ENCODE measurements at places on chromosomes 3 and 15. TPM values are rescaled to one million over a fixed set of nuclear protein-coding genes. Genes with fewer than 3 reads are reported as not detected.

Gene CP
- 5.0 TPM for total RNA-seq

Gene CFAP91
- total RNA-seq: 21.5 TPM

Gene CCDC33
- 0.13 TPM for total RNA-seq

DNA sequence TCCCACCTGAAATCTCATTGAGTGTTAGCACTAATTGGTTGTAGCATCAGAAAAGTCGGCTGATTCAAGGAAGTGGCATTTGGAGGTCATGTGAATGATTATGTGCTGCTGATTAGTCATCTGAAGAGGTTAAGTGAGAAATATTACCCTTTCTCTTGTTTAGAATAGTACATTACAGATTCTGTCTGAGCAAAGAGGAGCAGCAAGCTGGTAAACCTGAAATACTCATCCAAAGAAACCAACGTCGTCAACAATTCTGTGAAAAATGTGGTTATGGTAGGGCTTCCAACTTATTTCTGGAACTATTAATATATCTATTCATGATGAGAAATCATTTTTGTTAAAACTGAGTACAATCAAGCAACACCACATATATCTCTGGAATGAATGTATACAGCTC, 1024.9 kb downstream of the TUSC7 start:
- H3K27me3 ChIP-seq: no peaks in the 10 kb centered on the region
- no peak for DNase-seq
- no peak overlapping the region for H3K4me3 ChIP-seq
- no peaks in the 10 kb centered on the region for H3K36me3 ChIP-seq

GRCh38 chr3:194069421-194070219, 66.3 kb upstream of the HES1 start:
- H3K36me3 ChIP-seq: no peaks in the 10 kb centered on the region
- no peak overlapping the region for H3K4me3 ChIP-seq
- peaks cover 19% of the 10 kb centered on the region for H3K4me1 ChIP-seq
- DNase-seq: no peak
- H3K27ac ChIP-seq: peak overlapping the region; percentile 80

GRCh38 chr3:144369129-144369879, 397.7 kb downstream of the DIPK2A start:
- H3K4me1 ChIP-seq: no peaks in the 10 kb centered on the region
- no peak overlapping the region for H3K4me3 ChIP-seq
- no peaks in the 10 kb centered on the region for H3K36me3 ChIP-seq
- no peak for DNase-seq

GRCh38 chr3:174397848-174398247, 461.3 kb upstream of the NAALADL2 start:
- H3K27ac ChIP-seq: no peak overlapping the region
- DNase-seq: no peak
- no peaks in the 10 kb centered on the region for H3K4me1 ChIP-seq
- no peak overlapping the region for H3K4me3 ChIP-seq

GRCh38 chr3:52091586-52092270, 35.4 kb upstream of the DUSP7 start:
- H3K36me3 ChIP-seq: no peaks in the 10 kb centered on the region
- DNase-seq: peak; percentile 70
- H3K27me3 ChIP-seq: no peaks in the 10 kb centered on the region
- H3K4me1 ChIP-seq: peaks cover 68% of the 10 kb centered on the region

GRCh38 chr3:115275896-115276295, 128.8 kb upstream of the ZBTB20 start:
- no peak overlapping the region for H3K4me3 ChIP-seq
- DNase-seq: no peak
- H3K36me3 ChIP-seq: no peaks in the 10 kb centered on the region
- no peak overlapping the region for H3K27ac ChIP-seq
- no peaks in the 10 kb centered on the region for H3K27me3 ChIP-seq

DNA sequence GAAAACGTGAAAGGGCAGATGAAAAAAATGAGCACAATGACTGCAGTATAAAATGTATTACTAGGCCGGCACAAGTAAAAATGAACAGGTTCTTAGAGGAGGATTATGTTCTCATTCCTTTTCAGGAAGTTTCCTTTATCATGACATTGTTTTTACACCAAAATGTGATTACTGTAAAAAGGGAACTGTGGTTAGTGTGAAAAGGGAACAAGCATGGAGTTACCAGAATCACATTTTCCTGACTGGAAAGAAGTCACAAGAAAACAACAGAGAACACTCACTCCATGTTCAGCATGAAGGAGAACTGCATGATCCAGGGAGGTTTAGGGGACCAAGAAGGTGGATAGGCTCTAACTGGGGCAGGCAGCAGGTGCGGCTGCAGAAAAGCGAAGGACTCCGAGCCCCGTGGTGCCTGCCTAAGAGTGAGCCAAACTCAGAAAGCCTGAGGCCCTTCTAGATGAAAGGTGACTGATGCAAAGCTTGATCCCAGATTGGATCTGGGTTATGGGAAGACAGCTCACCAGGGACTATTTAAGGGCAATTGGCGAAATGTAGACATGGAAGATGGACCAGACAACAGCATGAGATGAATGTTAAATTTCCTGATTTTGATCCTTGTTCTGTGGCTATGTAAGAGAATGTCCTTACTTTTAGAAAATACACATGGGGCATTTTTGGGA, 77.3 kb downstream of the CCR1 start:
- no peaks in the 10 kb centered on the region for H3K36me3 ChIP-seq
- H3K27ac ChIP-seq: no peak overlapping the region

- H3K27me3 ChIP-seq: no peaks in the 10 kb centered on the region
- no peaks in the 10 kb centered on the region for H3K36me3 ChIP-seq
- H3K4me1 ChIP-seq: peaks cover 7% of the 10 kb centered on the region
- no peak for DNase-seq
- H3K4me3 ChIP-seq: no peak overlapping the region
These were observed 32.0 kb downstream of the PIK3CA start for GRCh38 chr3:179179979-179180759.

- no peaks in the 10 kb centered on the region for H3K27me3 ChIP-seq
- no peak overlapping the region for H3K4me3 ChIP-seq
- no peak overlapping the region for H3K27ac ChIP-seq
- no peaks in the 10 kb centered on the region for H3K4me1 ChIP-seq
- DNase-seq: no peak
These were observed 199.1 kb downstream of the SI start for GRCh38 chr3:164879201-164879600.

GRCh38 chr3:185129083-185129482, 23.8 kb downstream of the C3orf70 start:
- H3K27me3 ChIP-seq: no peaks in the 10 kb centered on the region
- no peaks in the 10 kb centered on the region for H3K4me1 ChIP-seq
- H3K27ac ChIP-seq: no peak overlapping the region
- DNase-seq: no peak
- H3K4me3 ChIP-seq: no peak overlapping the region

- DNase-seq: no peak
- no peak overlapping the region for H3K27ac ChIP-seq
- no peaks in the 10 kb centered on the region for H3K27me3 ChIP-seq
- no peak overlapping the region for H3K4me3 ChIP-seq
These were observed 46.9 kb downstream of the FAM43A start for GRCh38 chr3:194732617-194733016.
